ENCODE measurements at places on chromosomes 1 and 21. TPM values are rescaled to one million over a fixed set of nuclear protein-coding genes. Genes with fewer than 3 reads are reported as not detected.

DNA sequence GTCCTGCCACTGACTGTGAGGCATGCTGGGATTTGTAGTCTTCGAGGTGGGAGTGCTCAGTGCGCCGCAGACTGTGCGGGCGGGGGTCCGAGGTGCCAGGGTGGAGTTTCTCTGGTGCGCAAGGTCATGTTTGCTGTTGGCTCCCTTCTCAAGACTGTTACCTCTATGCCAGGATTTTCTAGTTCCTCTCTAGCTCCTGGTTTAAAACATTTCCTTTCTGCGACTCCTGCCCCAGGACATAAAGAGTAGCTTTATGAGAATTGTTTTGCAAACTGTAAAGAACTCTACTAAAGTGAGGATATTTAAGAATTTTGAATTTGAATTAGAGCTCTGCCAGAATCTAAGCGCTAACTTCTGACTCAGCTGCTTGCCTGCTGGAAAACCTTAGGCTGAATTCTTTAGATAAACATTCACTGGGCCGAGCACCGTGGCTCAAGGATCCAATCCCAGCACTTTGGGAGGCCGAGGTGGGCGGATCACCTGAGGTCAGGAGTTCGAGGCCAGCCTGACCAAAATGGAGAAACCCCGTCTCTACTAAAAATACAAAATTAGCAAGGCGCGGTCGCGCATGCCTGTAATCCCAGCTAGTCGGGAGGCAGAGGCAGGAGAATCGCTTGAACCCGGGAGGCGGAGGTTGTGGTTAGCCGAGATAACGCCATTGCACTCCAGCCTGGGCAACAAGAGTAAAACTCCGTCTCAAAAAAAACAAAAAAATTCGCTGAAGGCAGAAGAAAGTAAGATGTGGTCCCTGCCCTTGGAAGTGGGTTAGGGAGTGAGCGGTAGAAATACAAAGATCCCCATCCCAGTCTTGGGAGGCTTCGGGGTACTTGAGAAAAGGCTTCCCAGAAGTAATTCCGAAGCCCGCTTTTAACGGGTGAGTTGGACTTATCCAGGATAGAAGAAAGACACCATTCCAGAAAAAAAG lies 992 bp upstream of the USP48 start:
- peak overlapping the region; percentile 96 for H3K4me3 ChIP-seq
- H3K27ac ChIP-seq: peak overlapping the region; percentile 99
- DNase-seq: no peak
- no peaks in the 10 kb centered on the region for H3K27me3 ChIP-seq
- H3K4me1 ChIP-seq: peaks cover 17% of the 10 kb centered on the region

DNA sequence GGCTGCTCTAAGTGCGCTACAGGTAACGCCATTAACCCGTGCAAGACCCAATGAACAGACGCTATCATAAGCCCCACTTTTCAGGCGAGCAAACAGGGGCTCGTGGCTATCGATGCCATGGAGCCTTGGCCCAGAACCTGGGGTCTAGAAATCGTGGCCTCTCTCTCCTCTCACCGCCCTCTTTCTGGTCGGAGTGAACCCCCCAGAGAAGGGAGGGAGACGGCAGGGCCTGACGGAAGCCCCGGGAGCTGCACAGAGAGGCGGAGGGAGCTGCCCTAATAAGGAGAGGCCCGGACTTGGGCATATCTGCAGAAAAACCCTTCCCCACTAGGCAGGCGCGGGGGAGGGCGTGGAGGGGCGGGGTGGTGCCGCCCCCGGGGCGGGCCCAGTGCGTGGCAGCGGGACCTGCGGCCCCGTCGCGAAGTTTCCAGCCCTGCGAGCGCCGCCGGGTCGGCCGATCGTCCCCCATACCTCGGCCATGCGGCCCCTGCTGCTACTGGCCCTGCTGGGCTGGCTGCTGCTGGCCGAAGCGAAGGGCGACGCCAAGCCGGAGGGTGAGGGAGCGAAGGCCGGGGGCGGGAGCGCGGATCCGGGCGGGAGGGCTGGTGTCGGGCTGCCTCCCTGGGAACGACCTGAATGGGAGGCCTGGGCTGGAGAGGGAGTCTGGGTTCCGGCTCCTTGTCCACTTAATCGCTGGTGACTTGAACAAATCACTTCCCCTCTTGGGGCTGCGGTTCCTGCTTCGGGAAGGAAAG lies at the start of gene PLOD1:
PLOD1 (plus strand) TSS at position 416 of the 755 bp plus-strand sequence; CDS start at position 479, 63 bp downstream.
- H3K36me3 ChIP-seq: no peaks in the 10 kb centered on the region
- DNase-seq: peak; percentile 94
- H3K4me3 ChIP-seq: peak within 1 kb of the TSS; percentile 80
- H3K4me1 ChIP-seq: peaks cover 21% of the 10 kb centered on the region
- H3K27me3 ChIP-seq: no peaks in the 10 kb centered on the region

- no peak overlapping the region for H3K4me3 ChIP-seq
- no peak for DNase-seq
- H3K4me1 ChIP-seq: no peaks in the 10 kb centered on the region
- no peak overlapping the region for H3K27ac ChIP-seq
- H3K27me3 ChIP-seq: no peaks in the 10 kb centered on the region
- no peaks in the 10 kb centered on the region for H3K36me3 ChIP-seq
These were observed 580.2 kb downstream of the SMYD3 start for GRCh38 chr1:245926888-245927287.

PIP5K1A gene
- total RNA-seq: 34.0 TPM

GRCh38 chr1:6389971-6390370 lies 3.6 kb downstream of the ACOT7 start:
- peaks cover 28% of the 10 kb centered on the region for H3K4me1 ChIP-seq
- H3K27me3 ChIP-seq: no peaks in the 10 kb centered on the region
- H3K4me3 ChIP-seq: no peak overlapping the region
- no peak overlapping the region for H3K27ac ChIP-seq
- H3K36me3 ChIP-seq: no peaks in the 10 kb centered on the region
- DNase-seq: no peak

HSD3B2 gene
- not detected for total RNA-seq

ADGRB2 gene
- 4.4 TPM for total RNA-seq

GRCh38 chr1:71093938-71094337 lies 13.1 kb upstream of the ZRANB2 start:
- H3K27me3 ChIP-seq: no peaks in the 10 kb centered on the region
- H3K27ac ChIP-seq: no peak overlapping the region
- no peaks in the 10 kb centered on the region for H3K4me1 ChIP-seq
- H3K4me3 ChIP-seq: no peak overlapping the region
- DNase-seq: no peak
- H3K36me3 ChIP-seq: no peaks in the 10 kb centered on the region

- H3K36me3 ChIP-seq: no peaks in the 10 kb centered on the region
- no peak for DNase-seq
- peaks cover 6% of the 10 kb centered on the region for H3K4me1 ChIP-seq
- H3K27me3 ChIP-seq: no peaks in the 10 kb centered on the region
- H3K27ac ChIP-seq: no peak overlapping the region
These were observed 445.1 kb downstream of the SIPA1L2 start for GRCh38 chr1:232184561-232185530.

IL12RB2 gene
- 0.87 TPM for total RNA-seq

DNA sequence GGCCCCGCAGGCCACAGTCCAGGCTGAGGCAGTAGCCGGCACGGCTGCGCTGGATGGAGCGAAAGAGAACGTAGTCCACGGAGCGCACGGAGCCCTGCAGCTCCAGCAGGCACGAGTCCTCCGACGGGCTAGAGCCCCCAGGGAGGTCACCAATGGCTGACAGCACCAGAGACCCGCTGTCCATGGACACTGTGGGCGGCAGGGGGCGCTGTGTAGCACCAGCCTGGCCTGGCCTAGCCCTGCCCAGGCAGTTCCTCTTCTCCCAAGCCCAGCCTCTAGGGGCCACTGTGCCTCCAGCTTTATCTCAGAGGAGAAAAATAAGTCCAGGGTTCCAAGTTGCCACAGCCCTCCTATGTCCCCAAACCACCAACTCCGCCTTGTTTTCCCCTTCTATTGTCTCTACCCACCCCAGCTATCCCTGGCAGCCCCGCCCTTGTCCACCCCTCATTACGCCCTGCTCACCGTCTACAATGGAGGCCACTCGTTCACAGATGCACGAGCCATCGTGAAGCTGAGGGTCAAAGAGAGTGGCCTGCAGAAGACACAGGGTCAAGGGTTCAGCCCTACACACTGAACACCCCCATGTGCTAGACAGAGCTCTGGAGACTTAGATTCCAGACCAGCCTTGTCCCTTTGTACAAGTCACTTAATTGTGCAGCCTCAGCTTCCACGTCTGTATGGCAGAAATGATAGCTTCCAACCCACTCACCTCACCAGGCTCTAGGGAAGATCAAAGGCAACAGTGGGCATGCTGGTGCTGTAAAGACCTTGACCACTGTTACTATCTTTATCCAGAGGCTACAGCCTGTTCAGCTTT lies 4.4 kb downstream of the ENTREP3 start:
- H3K4me1 ChIP-seq: peaks cover 33% of the 10 kb centered on the region
- DNase-seq: peak; percentile 95
- H3K27me3 ChIP-seq: no peaks in the 10 kb centered on the region
- H3K27ac ChIP-seq: peak overlapping the region; percentile 33
- H3K4me3 ChIP-seq: peak overlapping the region; percentile 39

EGLN1 gene
- total RNA-seq: 62.0 TPM

SMIM11 gene
- 6.6 TPM for total RNA-seq

KCNJ9 gene
- total RNA-seq: not detected

GRCh38 chr1:31579374-31579773 lies 3.1 kb downstream of the TINAGL1 start:
- peaks cover 6% of the 10 kb centered on the region for H3K36me3 ChIP-seq
- DNase-seq: peak; percentile 73
- H3K27ac ChIP-seq: peak overlapping the region; percentile 85
- H3K4me1 ChIP-seq: peaks cover 76% of the 10 kb centered on the region
- peak overlapping the region; percentile 48 for H3K4me3 ChIP-seq

- H3K4me1 ChIP-seq: no peaks in the 10 kb centered on the region
- H3K27ac ChIP-seq: no peak overlapping the region
- DNase-seq: no peak
These were observed 124.3 kb upstream of the ESRRG start for GRCh38 chr1:216847397-216848036.

- no peak overlapping the region for H3K27ac ChIP-seq
- H3K36me3 ChIP-seq: no peaks in the 10 kb centered on the region
- peaks cover 20% of the 10 kb centered on the region for H3K27me3 ChIP-seq
- H3K4me1 ChIP-seq: no peaks in the 10 kb centered on the region
These were observed 4.3 kb upstream of the ERICH3 start for GRCh38 chr1:74677926-74678325.

DNA sequence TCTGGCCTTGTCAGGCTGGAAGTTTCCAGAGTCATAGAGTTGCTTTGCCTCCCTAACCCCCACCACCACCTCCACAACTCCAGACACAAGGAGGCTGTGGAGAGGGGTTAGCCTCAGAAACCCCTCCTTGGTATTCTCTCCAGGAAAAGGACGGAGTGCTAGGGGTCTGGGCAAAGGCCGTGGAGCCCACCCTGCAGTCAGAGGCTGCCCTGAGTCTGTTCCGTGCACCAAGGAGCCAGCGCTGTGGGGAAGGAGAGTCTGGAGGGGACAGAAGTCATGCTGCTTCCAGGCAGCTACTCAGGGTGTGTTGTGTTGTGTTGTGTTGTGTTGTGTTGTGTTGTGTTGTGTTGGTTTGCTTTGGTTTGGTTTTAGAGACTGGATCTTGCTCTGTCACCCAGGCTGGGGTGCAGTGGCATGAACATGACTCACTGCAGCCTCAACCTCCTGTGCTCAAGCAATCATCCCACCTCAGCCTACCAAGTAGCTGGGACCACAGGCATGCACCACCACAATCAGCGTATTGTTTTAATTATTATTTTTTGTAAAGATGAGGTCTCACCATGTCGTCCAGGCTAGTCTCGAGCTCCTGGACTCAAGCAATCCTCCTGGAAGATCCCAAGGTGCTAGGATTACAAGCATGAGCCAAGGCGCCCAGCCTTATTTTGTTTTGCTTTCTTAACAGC lies 122.2 kb upstream of the TMEM51 start:
- H3K27ac ChIP-seq: no peak overlapping the region
- H3K27me3 ChIP-seq: no peaks in the 10 kb centered on the region
- H3K4me1 ChIP-seq: no peaks in the 10 kb centered on the region
- no peak overlapping the region for H3K4me3 ChIP-seq
- no peaks in the 10 kb centered on the region for H3K36me3 ChIP-seq

GRCh38 chr1:245234217-245235081 lies 79.7 kb downstream of the KIF26B start:
- no peak overlapping the region for H3K4me3 ChIP-seq

GRCh38 chr1:113940365-113941244 lies 11.5 kb downstream of the HIPK1 start:
- DNase-seq: no peak
- no peak overlapping the region for H3K4me3 ChIP-seq
- H3K36me3 ChIP-seq: peaks cover 8% of the 10 kb centered on the region
- no peak overlapping the region for H3K27ac ChIP-seq
- no peaks in the 10 kb centered on the region for H3K27me3 ChIP-seq

GRCh38 chr1:215418876-215419447 lies 148.1 kb upstream of the KCTD3 start:
- H3K4me1 ChIP-seq: peaks cover 5% of the 10 kb centered on the region
- no peak for DNase-seq
- H3K4me3 ChIP-seq: no peak overlapping the region
- no peak overlapping the region for H3K27ac ChIP-seq
- H3K27me3 ChIP-seq: no peaks in the 10 kb centered on the region

DNA sequence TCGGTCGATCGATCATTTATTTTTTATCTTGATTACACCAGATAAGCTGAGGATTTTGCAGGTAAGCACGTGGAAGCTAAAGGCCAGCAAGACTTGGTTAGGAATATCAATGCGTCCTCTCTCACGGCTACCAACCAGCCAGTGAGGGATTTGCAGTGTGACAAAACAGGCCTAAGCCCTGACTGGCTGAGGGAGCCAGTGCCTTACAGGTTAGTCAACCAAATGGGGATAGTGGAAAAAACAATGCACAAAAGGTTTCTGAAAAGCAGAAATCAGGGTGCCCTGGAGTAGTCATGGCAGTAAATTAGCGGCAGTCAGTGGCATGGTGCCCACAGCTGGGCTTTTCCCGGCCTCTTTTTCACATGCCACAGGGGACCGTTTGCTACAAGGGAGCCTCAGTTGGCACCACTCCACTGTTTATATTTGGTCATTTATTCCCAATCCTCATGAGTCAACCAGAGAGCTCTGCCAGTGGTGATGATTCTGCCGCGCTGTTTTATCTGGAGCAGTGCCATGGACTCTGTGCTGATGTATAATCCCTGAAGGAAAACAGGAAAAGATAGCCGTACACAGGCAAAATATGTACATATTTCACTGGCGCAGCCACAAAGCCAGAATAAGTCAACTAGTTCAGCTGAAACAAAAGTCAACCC lies 167.6 kb downstream of the RHOU start:
- H3K27me3 ChIP-seq: no peaks in the 10 kb centered on the region
- peaks cover 8% of the 10 kb centered on the region for H3K4me1 ChIP-seq
- no peaks in the 10 kb centered on the region for H3K36me3 ChIP-seq
- H3K27ac ChIP-seq: peak overlapping the region; percentile 5
